Left cardiac atrium (tissue), 4 donors: ENCODE measurements at places on chromosomes 3 and 15. TPM values are rescaled to one million over a fixed set of nuclear protein-coding genes. Genes with fewer than 3 reads are reported as not detected.

- DNase-seq = no peak
These were observed 57.3 kb upstream of the DLG1 start for GRCh38 chr3:197355713-197356112.

Gene PLSCR5
- not detected for total RNA-seq

Gene HTR3E
- total RNA-seq = not detected

Gene DZIP1L
- total RNA-seq = 5.8 TPM

DNA sequence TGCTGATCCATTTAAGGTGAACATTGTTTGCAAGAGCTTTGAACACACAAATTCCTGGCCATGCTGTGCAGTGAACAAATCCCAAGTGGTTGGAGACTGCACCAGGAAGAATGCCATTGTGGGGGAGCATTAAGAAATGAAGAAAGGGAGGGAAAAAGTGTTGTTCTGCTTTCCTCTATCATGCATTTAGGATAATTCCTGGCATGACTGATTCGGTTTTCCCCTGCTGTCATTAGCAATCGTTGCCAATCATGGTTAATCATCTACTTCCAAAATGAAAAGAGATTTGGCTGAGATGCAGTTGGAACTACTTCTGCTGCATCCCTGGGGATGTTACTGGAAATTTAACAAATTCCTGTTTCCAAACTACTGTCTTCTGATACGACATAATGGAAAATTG, 73.7 kb upstream of the ZPLD1 start:
- no peak for DNase-seq

Gene DLL4
- 9.2 TPM for total RNA-seq

Gene CILP
- 8.2 TPM for total RNA-seq

Gene PPIP5K1
- total RNA-seq = 19.4 TPM

Gene C3orf49
- not detected for total RNA-seq

Gene P2RY14
- 1.5 TPM for total RNA-seq

DNA sequence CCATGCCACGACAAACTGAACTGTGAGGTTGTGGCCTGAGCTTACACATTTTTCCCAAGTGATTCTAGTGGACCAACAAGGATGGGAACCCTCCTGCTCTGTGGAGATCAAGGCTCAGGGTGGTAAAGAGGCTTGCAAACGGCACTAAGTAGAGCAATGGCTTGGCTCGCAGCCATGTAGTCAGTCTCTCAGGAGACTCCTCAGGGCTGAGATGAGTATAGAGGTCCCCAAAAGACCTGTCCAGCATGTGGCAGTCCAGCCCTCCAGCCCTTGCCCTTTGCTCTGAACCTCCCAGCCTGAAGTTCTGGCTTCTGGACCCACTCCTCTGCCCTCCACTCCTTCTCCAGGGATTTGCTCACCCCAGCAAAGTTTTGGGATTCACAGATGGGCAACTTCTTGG, 8.3 kb upstream of the CAMP start:
- DNase-seq = peak; percentile 70

DNA sequence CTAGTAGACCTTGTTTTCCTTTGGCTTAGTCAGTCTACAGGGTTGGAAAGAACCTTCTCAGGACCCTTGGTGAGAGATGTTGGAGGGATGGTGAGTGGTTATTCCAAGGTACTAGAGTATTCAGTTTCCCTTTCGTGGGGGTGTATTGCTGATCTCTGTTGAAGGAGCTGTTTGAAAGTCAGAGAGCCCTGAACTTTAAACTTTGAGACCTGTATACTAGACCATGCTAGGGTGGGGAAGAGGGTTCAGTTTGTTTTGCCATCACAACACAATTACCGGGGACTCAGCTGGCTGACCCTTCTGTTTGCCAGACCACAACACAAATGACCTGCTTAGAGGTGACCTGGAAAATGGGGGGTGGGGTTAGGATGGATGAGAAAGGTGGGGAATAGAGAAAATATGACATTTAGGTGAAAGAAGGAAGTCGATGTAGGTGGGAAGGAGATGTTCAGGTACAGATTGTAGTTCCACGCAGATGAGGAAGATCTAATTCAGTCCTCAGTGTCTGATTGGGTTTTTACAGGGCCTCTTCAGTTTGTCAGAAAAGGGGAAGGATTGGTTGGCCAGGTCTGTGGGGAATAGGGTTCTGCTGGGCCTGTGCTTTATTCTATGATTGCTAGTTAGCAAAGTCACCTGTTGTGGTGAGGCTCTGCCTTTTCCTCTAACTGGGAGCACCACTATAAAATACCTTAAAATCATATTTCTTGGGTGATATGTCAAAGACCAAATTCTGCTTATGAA, 6.8 kb downstream of the UBE2E2 start:
- no peak for DNase-seq

- DNase-seq = no peak
These were observed 2.0 kb upstream of the RPUSD2 start for GRCh38 chr15:40567111-40567510.

Gene GOLGA8R
- 5.2 TPM for total RNA-seq

GRCh38 chr3:94071713-94072284, 8.9 kb downstream of the NSUN3 start:
- no peak for DNase-seq

DNA sequence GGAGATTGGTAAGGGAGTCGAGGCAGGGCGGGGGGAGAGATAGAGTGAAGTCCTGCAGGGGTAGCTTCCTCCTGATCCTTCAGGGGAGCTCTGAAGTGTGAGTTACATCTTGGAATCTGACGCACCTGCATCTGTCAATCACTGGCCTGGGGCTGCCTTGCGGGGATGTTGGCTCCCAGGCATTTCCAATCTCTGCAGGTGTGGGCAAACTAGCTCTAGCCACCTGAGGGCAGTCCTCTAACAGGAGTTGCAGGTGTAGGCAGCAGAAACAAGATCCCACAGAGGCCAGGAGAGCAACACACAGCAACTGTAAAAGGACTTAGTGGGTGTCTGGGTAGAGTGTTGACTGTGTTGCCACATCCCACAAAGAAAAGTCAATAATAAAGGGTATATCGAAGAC, 63.6 kb downstream of the ZNF621 start:
- DNase-seq = no peak

Gene FXR1
- 163 TPM for total RNA-seq

DNA sequence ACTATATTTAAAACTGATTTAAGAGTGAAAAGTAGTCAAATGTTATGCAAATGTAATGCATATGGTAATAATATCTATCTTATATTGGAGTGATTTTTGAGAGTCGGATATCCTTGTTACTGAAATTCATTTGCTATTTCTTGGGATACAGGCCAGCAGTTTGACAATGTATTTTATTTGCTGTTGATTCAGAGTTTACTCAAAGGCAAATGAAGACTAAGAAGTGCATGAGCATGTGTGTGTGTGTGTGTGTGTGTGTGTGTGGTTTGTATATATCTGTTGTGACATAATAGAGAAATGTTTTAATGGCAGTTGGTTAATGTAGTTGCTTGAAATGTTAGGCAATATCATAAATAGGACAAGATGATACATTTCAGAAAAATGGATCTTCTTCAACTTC, 39.0 kb downstream of the UNC13C start:
- DNase-seq = no peak

Gene NRROS
- total RNA-seq = 6.0 TPM

DNA sequence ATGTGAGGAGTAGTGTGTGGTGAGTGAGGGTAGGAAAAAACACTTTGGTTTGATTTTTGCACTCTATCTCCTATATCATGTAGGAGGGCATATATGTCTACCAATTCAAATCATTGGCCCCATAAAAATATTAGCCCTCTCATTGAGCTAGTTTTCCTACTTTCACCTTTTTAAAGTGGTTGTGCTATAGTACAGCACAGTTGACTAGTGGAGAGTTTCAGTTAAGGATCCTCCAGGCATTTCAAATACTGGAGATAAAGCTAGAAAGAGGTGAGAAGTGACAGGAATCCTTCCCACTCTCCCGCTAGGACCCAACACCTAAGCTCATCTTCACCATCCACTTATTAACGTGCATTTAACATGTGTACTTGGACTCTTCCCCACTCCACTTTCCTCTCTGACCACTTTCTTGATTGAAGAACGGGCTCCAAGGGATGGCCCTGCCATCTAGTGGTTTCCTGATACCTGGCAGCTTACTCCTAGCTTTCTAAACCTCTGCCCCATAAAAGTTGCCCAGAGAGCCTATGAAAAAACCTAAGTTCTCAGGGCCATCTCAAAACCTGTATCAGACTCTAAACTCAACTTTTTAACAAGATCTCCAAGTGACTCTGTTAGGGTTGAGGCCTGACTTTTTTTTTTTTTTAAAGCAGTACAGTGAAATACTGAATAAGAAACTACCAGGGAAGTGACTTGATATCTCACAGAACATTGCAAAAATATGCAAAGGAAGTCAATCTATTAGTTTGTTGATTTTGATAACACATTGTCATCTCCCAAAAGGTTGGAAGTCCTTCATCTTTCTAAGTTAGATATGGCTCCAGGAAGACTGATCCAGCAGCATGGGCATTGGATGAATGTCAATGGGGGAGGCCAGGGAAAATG, 17.9 kb downstream of the IL12A start:
- peak; percentile 34 for DNase-seq

DNA sequence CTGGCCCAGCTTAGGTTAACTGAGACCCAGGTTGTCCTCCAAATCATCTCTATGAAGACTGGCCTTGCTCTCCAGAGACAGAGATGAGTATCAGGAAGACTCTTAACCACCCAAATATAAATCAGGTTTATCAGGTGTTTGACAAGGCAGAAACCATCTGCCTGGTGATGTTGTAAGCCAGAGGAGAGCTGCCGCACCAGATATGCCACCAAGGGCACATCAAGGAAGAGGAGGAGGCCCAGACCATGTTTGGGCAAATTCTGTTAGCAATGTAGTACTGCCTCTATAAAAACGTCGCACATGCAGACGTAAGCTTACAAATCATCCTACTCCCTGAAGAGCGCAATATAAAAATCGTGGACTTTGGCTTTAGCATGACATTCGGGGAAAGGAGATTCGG, 21.0 kb upstream of the RPL32 start:
- DNase-seq = no peak

DNA sequence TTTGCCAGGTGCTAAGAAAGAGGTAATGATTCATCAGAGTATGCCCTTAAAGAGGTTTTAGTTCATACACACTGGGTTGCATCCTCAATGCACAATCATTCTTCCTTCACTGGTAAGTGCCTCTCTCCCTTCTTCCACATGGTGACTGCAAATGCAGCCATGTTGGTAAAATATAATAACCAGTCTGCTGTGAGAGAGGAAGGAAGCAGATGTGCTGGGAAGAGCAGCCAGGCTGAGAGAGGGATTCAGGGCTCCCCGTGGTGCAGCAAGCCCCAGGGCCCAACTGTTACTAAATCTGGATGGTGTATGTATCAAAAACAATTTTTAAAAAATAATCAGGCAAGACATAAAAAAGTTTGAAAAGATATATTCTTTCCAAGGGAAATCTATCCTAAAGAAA, 498.1 kb downstream of the MAGI1 start:
- DNase-seq = no peak

- peak; percentile 43 for DNase-seq
These were observed 92.8 kb downstream of the FRMD4B start for GRCh38 chr3:69292959-69293574.

GRCh38 chr15:50126072-50126471, 7.0 kb upstream of the ATP8B4 start:
- DNase-seq = no peak

DNA sequence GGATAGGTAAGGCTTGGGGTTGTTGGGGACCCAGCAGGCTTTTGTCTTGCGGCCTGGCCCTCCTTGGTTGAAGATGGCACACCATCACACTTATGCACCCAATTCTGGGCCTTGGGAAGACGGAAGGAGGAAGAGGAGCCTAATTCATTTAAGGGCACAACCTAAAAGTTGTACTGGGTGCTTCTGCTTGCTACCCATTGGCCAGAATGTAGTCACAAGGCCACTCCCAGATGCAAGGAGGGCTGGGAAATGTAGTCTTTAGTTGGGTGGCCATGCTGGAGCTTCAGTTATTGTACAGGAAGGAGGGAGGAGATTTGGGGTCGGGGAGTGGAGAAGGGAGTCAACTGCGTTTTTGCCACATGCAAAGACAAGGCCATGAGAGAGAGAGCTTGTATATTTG, 109.2 kb downstream of the TMEM266 start:
- no peak for DNase-seq

- peak; percentile 21 for DNase-seq
These were observed 239.3 kb downstream of the CPNE4 start for GRCh38 chr3:131795390-131796090.

Gene DGKG
- 23.4 TPM for total RNA-seq

Gene FGD5
- total RNA-seq = 19.3 TPM

- DNase-seq = no peak
These were observed 99.4 kb upstream of the IQSEC1 start for GRCh38 chr3:13172644-13173013.

DNA sequence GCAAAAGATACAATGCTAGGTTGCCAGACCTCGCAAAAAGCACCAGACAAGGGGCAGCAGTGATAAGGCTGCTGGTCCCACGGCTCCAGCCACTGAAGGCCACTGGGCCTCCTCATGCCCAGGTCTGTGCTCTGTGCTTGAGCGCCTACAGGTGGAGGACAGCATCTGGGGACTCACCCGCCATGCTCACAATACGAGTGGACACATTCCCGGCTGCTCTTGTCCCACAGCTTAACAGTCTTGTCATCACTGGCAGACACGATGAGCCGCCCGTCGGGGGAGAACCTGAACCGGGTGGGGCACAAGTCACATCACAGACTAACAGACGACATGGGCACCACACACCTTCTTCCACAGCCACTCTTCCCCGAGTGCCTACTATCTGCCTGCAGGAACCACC, 7.4 kb downstream of the POC1A start:
- DNase-seq = no peak

DNA sequence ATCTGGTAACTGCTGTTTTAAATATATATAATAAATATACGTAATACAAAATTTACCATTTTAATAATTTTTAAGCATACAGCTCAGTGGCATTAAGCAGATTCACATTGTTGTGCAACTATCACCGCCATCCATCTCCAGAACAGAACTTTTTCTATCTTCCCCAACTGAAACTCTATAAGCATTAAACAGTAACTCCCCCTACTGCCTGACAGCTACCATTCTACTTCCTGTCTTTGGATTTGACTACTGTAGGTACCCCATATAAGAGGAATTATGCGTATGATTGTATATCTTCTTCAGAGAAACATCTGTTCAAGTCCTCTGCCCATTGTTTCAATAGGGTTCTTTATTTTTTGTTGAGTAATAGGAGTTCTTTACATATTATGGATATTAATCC, 36.8 kb downstream of the EID1 start:
- no peak for DNase-seq

GRCh38 chr15:65303687-65304380, 643 bp upstream of the RNU5B-1 start:
- peak; percentile 47 for DNase-seq

Gene MUC13
- not detected for total RNA-seq

GRCh38 chr3:72128921-72129320, 344.0 kb upstream of the PROK2 start:
- DNase-seq = no peak

Gene NIT2
- total RNA-seq = 37.9 TPM

Gene ADCY5
- total RNA-seq = 134 TPM

- DNase-seq = no peak
These were observed 237.5 kb upstream of the CHRM5 start for GRCh38 chr15:33730815-33731214.

GRCh38 chr15:52078876-52079700, 33.5 kb downstream of the BCL2L10 start:
- peak; percentile 89 for DNase-seq

- DNase-seq = no peak
These were observed 843.8 kb downstream of the NAALADL2 start for GRCh38 chr3:175702956-175703355.
